ENCODE measurements at places on chromosomes 12 and 14. TPM values are rescaled to one million over a fixed set of nuclear protein-coding genes. Genes with fewer than 3 reads are reported as not detected.

COCH gene
- total RNA-seq, result 2.3 TPM

EGLN3 gene
- 13.7 TPM for total RNA-seq

GALNT4 gene
- 16.6 TPM for total RNA-seq

GRCh38 chr12:7039403-7039802 lies 21.1 kb upstream of the C1S start:
- H3K27me3 ChIP-seq, result peaks cover 12% of the 10 kb centered on the region
- peaks cover 5% of the 10 kb centered on the region for H3K4me1 ChIP-seq
- H3K36me3 ChIP-seq, result no peaks in the 10 kb centered on the region
- no peak for DNase-seq

- H3K27ac ChIP-seq, result no peak overlapping the region
- no peak overlapping the region for H3K4me3 ChIP-seq
- H3K4me1 ChIP-seq, result no peaks in the 10 kb centered on the region
- no peaks in the 10 kb centered on the region for H3K36me3 ChIP-seq
Observed at GRCh38 chr14:104345621-104346462, 207.5 kb downstream of the KIF26A start.

- DNase-seq, result peak; percentile 87
- no peaks in the 10 kb centered on the region for H3K27me3 ChIP-seq
- H3K4me1 ChIP-seq, result peaks cover 71% of the 10 kb centered on the region
- H3K27ac ChIP-seq, result peak overlapping the region; percentile 86
- H3K4me3 ChIP-seq, result peak overlapping the region; percentile 45
Observed at GRCh38 chr12:104569346-104570173, 112.8 kb downstream of the CHST11 start.

DNA sequence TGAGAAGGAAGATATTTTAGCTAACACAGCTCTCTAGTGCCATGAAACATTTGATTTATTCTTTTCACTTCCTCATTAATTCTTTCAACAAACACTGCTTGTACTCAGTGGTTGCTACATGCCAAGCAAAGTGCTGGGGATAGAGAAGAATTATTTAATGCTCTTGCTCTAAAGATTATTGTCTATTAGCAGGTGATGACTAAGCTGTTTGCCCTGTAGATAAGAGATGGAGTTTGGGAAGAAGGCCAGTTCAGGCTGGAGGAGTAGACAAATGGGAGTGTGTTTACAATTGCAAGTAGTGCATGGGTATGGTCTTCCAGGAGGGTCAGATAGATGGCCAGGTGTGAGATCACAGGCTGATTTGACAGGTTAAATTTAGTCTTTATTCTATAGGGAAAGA lies 99.8 kb upstream of the SEL1L start:
- no peak overlapping the region for H3K27ac ChIP-seq
- DNase-seq, result no peak
- no peak overlapping the region for H3K4me3 ChIP-seq
- no peaks in the 10 kb centered on the region for H3K27me3 ChIP-seq
- no peaks in the 10 kb centered on the region for H3K4me1 ChIP-seq
- no peaks in the 10 kb centered on the region for H3K36me3 ChIP-seq

Data from activated CD8-positive, alpha-beta T cell treated with anti-CD3 and anti-CD28 coated beads, Interleukin-2, amount 10 ng/mL, durations not matched to agents 7 days and 5 days (primary cell).